ENCODE measurements at places on chromosomes 2 and 18.

- no peak for DNase-seq
Measured at GRCh38 chr2:215487002-215487372, 51.1 kb upstream of the FN1 start.

- no peak for DNase-seq
Measured at GRCh38 chr2:10109311-10109710, 13.2 kb upstream of the RRM2 start.

DNA sequence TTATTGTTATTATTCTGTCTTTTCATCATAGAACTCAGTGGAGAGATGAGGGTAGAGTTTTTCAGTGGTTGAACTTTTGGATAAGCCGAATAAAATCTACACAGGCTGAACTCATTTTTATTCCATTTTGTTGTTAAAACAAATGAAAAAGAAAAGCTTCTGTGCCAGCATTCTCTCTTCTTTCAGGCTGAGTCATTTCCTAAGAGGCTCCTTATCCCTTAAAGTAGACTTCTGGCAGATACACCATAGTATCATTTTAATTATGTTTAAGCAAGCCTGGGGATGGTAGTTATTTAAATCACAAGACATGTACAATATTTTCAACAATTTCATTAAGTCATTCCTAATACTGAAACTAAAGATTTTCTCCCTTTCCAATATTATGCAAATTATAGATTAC is 1364.0 kb upstream of the NRXN1 start:
- no peak for DNase-seq

DNA sequence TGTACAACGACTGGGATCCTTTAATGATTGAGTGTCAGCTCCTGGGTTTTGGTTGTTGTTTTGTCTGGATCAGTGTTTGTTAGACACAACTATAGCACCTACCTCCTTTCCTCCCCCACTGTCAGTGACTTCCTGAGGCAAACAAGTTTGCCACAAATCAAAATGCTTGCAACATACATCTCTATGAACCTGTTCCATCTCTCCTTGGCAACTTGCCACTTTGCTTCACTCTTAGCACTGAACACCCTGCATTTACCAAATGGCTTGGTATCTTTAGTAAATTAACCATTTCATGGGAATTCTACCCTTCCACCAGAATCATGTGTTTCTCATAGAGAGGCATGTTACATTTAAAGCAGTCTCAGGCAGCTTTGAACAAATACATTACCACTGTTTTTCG is 301.1 kb upstream of the TANK start:
- DNase-seq, result no peak

DNA sequence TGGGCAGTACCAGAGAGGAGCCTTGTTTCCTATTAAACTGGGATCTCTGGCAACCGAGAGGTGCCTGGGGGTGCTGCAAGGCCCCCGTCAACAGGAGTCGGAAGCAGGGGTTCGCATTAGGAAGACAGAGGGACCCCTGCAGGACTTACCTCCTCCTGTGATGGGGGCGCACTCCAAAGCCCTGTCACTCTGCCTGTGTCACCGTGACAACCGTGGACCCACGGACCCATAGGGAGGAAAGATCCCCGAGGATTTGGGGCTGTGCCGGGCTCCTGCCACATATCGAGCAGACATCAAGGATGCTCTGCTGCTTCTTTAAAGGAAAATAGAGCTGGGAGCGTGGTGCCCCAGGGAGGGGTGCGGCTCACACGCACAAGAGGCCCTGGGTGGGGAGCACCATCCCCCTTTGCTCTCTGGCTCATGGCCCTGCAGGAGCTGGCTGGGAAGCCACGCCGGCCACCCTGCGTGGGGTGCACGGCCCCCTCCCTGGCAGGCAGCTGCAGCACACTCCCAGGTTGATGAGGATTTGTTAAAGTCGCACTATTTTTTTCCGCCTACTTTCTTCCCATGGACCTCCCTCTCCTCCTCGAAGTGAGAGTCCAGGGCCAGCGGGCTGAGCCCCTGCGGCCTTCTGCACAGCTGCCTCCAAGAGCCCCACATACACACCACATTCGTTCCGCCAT is 167.5 kb downstream of the TWIST2 start:
- no peak for DNase-seq

GRCh38 chr2:225501022-225501421 is 101.5 kb downstream of the NYAP2 start:
- no peak for DNase-seq

GRCh38 chr2:38037757-38038621 is 38.0 kb downstream of the CYP1B1 start:
- DNase-seq, result peak; percentile 31

DNA sequence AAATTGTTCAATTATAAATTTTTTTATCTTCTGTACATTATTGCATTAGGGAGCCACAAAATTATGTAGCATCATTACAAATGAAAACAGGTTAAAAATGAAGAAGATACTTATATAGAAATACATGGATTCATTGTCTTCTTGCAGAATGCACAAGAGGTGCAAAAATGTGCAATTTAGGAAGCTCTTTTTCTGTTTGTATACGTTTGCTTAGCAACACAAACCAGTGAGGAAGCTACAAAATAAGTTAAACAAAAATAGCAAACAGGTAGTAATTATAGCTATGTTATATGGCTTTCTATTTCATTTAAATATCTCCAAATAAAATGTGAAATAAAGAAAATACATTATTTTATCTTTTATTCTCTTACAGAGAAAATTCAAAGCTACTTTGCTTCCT is 177.6 kb upstream of the SESTD1 start:
- DNase-seq, result no peak

Data from DMS 273 treated with DMSO at 0.1 percent for 48 hours (cell line).